ENCODE measurements at places on chromosomes 3 and 15.

- no peak for DNase-seq
These were observed 42.5 kb upstream of the CACNA2D3 start for GRCh38 chr3:54079730-54080325.

DNA sequence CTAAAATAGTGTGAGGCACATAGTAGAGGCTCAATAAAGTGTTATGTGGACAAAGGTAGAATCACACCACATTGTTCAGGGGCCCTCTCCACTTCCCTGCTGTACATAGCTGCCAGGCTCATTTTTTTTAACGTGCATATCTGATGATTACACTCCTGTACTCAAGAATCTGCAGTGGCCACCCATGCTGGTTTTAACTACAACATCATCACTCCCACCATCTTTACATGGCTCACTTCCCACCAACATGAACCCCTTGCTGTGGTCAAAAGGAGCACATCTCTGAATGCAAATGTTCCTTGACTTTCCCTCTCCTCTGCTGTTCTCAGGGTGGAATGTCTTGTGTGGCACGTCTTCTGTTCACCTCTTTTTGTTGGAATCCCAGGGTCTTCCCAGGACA is 76.7 kb downstream of the FEM1B start:
- DNase-seq: no peak

GRCh38 chr15:96243701-96244100 is 86.8 kb upstream of the NR2F2 start:
- no peak for DNase-seq

DNA sequence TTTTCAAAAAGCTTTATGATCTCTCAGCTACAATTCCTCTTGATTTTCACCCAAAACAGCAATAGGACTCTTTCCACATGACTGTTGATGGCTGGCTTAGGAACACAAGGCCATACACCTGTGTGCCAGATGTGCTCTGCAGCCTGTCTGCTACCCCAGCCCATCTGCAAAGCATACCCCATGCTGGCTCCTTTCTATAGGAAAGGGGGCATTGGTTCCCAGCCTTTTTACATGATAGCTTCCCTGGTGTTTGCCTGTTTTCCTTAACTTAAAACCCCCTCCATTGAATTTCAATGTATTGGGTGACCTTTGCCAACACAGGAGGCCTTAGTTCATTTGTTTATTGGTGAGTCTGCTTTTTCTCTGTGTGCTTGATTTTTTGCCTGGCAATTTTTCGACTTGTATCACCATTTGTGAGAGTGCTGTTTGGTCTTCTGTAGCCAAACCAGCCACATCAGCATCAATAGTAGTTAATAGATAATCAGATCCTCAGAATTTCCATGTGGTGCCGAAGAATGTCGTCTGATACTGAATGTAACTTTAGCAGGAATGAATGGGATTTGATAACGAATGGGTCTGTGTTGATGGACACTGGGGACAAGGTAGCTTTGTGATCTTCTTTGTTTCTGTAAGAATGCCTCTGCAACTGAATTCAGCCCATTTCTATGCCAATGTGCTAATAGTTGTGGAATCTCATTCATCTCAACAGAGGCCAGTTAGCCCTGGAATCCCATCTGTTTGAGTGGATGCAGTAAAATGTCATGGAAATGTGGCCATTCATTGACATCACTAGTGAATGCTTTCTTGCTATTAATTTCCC is 272.2 kb upstream of the RARB start:
- DNase-seq: no peak

DNA sequence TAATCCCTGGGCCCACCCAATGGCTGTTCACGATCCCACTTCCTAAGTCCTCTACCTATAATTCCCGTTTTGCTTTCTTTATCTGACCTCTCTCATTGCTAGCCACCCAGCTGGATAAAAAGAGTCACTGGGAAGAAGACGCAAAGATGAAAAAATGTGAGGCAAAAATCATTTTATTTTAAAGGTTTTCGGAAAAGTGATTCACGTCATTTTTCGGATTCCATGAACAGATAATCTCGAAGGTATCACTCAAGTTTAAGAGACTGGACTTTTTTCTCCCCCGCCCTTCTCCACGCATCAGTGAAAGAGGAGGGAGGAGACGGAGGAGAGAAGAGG is 266.6 kb downstream of the CGGBP1 start:
- DNase-seq: no peak

DNA sequence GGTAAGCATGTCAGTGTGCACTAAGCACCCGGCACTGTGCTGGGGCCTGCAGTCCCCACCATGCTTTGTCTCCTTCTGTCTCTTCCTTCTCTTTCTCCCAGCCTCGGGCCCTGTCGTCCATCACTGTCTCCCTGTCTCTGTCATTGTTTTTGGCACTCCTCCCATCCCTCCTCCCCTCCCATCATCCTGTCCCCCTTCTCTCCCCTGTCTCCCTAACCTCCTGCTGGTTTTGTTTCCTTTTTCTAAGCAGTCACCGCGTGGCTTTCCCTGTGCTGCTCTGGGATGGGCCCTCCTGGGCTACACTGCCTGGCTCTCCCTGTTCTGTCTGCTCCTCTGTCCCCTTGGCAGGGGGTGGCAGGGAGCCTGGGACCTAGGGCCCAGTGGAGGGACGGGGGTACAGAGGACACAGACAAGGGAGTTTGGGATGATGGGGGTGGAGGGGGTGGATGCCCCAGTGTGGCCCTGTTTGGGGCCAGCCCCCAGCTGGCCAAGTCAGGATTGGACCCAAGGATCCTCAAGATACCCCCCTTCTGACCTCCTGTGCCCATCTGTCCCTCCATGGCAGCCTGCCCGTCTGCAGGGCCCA is 5.7 kb downstream of the CHST13 start:
- DNase-seq: no peak

DNA sequence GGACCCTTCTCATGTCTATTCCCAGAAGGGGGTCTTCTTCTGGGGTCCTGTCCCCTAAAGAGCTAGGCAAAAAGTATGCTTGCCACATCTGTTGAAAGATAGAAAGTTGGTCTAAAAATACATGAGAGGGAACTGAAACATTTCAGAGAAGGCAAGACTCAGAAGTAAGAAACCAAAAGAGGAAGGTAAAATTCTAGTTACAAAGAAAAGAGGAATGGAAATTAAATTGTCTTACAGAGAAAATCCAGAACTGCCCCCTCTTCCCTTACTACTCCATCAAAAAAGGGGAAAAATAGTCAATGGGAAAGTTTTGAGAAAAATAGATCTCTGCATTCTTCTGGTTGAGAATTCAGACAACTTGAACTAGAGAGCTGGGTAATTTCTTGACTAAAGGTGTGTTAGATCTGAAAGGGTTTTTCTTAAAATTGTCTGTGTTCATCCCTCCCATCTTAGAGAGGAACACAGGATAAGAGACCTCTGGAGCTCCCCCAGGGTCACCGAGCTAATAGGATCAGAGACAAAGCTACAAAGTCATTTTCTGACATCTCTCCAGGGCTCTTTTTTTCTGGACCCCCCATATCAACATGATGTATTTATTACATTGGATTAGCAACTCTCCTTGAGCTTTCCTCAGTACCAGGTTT is 32.3 kb upstream of the CCR2 start:
- no peak for DNase-seq

GRCh38 chr3:105516972-105517371 is 150.3 kb downstream of the ALCAM start:
- no peak for DNase-seq

Measured in effector CD8-positive, alpha-beta T cell (primary cell).